ENCODE measurements at places on chromosomes 1 and 21. TPM values are rescaled to one million over a fixed set of nuclear protein-coding genes. Genes with fewer than 3 reads are reported as not detected.

DNA sequence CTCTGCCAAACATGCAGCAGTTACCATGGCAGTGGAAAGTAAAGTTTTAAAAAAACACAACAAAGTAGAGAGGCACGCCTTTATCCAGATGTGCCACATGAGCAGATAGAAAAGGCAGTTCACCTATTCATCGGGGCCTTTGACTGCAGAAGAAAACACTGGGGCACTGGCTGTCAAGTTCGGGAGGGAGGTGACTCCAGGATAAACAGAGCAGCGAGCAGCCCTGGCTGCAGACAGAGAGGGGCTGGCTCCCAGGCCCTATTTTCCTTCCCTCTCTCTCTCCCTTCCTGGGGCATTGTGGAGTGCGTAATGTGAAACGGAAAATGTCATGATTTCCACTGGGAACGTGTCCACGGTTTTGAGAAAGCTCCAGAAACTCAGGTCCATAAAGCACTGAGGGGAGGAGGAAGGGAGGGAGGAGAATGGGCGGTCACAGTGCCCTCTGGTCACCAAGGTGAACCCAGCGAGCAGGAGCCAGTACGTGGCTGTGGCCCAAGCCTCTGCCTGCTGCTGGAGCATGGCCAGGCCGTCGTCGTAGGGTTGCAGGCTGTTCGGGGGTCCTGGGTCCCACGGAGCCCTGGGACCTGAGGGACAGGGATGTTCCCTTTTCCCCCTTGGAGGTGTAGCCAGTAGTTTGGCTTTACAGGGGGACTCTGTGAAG, 114.7 kb upstream of the IRF2BP2 start:
- DNase-seq, result peak; percentile 95

GRCh38 chr1:85166351-85166750, 34.5 kb downstream of the SYDE2 start:
- DNase-seq, result no peak

DNA sequence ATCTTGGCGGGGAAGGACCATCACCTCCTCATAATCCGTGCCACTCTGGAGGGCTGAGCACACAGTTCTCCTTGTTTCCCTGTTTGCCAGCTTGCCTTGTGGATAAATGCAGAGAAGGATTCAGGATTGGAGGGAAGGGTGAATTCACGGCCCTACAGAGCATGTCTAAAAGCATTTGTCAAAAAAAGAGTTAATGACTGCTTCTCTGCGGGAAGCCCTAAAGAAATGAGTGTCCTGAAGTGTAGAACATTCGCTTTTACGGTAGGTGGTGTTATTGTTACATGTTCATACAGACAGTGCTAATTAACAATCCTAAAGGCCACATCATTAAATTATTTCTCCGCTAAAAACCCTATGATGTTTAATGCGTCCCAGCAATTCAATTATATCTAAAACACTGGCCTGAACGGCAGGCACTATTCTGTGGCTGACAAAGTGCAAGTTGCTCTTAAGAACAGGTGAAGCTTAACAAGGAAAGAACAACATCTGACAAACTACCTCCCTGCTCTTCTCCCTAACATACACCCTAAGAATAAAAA, 112.3 kb upstream of the NFIA start:
- no peak for DNase-seq

Gene FYB2
- total RNA-seq, result not detected

DNA sequence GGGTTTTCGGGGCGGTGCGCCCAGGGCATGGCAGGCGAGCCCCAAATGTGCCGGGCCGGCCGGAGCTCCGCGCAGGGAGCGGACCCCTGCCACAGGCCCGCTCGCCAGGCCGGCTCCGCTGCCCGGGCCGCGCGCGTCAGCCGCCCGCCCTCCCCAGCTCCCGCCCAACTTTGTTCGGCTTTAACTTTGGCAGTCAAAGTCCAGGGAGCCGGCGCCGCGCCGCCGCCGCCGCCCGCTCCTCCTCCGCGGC, 488 bp downstream of the SLC35D1 start:
- DNase-seq, result no peak

- DNase-seq, result no peak
These were observed 37.8 kb upstream of the C8B start for GRCh38 chr1:57003398-57004139.

- no peak for DNase-seq
These were observed 14.9 kb downstream of the TTC34 start for GRCh38 chr1:2786329-2787162.

- no peak for DNase-seq
These were observed 283.5 kb downstream of the C1orf94 start for GRCh38 chr1:34460193-34460592.

- DNase-seq, result no peak
These were observed 33.1 kb downstream of the LRRC71 start for GRCh38 chr1:156953571-156953970.

- DNase-seq, result peak; percentile 80
These were observed 304.3 kb downstream of the MATN1 start for GRCh38 chr1:30418939-30419720.

DNA sequence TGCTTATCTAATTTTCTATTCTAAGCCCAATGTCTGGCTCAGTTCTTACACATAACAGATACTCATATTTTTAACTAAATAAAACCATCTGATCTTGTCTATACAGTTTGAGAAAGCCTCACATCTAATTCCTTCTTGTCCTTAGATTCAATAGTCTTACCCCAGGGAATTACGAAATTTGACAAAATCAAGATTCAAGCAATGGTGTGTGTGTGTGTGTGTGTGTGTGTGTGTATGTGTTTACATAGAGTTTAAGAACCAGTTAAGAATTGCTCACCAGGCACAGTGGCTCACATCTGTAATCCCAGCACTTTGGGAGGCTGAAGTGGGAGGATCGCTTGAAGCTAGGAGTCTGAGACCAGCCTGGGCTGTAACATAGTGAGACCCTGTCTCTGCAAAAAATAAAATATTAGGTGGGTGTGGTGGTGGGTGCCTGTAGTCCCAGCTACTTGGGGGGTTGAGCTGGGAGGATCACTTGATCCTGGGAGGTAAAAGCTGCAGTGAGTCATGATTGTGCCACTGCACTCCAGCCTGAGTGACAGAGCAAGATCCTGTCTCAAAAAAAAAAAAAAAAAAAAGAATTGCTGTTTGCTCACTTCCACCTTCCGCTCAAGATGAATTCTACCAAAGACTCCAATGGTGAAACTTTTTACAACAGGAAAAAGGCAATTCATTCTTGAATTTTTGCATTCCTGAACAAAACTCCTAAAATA, 6.2 kb downstream of the WDR64 start:
- DNase-seq, result no peak

Gene PARS2
- 7.5 TPM for total RNA-seq

DNA sequence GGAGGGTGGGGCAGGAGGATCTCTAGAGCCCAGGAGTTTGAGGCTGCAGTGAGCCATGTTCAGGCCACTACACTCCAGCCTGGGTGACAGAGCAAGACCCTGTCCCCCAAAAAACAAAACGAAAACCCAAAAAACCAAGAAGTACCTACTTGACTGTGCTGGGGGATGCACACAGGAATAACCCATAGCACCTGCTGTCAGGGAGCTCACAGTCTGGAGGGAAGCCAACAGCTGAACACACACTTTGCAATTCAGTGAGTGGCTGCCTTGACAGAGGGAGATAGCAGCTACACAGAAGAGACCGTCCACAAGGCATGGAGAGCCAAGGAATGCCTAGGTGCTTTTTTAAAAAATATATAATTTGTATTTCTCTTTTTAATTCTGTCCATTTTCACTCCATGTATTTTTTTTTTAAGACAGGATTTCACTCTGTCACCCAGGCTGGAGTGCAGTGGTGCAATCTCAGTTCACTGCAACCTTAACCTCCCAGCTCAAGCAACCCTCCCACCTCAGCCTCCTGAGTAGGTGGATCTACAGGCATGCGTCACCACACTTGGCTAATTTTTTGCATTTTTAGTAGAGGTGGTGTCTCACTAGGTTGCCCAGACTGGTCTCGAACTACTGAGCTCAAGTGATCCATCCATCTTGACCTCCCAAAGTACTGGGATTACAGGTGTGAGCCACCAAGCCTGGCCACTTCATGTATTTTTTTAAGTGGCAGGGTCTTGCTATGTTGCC, 68.7 kb downstream of the NID1 start:
- no peak for DNase-seq

Gene SOX13
- 13.3 TPM for total RNA-seq

Gene PLA2G2A
- total RNA-seq, result 58.3 TPM
